ENCODE measurements at places on chromosomes 11 and 22.

- no peak for DNase-seq
Measured at GRCh38 chr11:76241243-76242000, 35.1 kb upstream of the WNT11 start.

- peak; percentile 77 for DNase-seq
Measured at GRCh38 chr11:48307760-48308386, 1.9 kb downstream of the OR4S1 start.

- DNase-seq = no peak
Measured at GRCh38 chr22:37273846-37274225, 8.5 kb upstream of the CYTH4 start.

DNA sequence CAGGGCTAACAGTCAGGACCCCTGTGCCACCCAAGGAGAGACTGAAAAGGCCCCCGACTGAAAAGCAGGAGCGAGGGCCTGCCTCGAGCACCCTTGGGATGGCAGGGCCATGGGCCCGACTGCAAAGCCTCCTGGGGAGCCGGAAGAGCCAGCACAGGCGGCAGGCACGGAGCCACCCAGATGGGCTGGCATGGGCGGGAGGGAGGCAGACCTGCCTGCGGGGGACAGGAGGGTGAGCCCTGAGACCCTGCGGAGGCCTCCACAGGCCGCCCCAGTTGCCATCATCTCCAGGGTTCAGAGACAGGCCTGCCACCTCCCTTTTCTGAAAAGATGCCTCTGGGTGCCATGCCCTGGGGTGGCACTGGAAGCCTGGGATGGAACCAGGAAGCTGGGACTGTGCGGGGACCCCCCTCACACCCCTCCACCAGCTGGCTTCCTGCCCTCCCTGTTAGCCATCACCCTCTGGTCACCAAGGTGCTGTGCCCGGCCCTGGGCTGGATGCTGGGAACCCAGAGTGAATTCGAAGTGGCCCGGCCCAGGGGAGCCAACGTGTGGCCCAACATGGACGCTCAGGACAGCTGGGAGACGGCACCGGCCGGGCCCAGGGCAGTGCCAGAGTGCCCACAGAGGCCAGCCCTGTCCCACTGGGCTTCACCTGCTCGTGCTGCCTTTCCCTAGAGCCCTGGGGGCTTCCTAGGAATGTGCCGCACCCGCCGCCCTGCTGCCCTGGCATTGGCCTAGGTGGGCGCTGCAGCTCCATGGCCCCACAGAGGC is 13.8 kb downstream of the TSPAN32 start:
- DNase-seq = no peak

GRCh38 chr22:40714499-40715337 is 35.4 kb downstream of the MCHR1 start:
- DNase-seq = no peak

DNA sequence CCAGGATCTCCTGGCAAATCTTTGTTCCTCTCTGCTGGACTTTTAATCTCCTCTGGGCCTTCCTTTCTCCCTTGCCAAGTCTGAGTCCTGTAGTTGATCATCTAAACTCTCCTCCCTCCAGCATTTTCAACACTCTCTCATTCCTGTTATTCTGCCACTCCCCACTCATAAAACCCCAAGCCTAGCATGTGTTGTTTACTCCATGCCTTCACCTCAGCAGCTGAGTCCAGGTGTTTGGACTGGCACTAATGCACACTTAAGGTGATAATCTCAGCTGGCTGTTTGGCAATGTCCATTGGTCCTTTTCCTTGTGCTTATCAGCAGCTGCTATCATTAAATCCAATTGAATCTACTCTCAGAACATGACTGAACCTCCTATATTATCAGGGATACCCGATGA is 876.8 kb upstream of the TENM4 start:
- no peak for DNase-seq

DNA sequence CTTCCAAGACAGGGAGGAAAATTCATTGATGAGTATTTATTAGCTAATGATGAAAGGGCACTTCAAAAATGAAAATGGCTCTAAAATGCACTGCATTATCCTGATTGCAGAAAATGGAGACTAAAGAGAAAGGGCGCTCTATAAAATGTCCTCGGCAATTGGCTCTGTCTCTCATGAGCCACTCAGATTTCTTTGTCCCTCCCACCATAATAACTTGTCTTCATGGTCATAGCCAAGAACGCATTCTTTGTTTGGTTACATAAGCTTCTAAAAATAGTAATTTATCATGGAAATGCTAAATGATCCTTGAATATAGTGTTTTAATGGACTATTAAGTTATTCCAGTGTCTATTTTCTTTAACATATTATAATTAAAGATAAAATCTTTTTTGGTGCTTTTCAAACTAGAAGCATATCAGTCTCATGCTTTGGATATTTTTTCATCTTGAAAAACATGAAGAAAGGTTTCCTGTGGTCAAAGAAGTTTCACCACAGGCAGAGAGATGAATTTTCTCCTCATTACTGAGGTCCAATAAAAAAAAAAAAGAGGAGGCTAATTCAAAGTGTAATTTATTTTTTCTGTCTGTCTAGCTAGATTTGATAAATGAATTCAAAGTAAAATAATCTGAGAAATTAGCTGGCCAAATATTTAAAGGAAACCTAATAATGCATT is 238.1 kb upstream of the BLID start:
- peak; percentile 12 for DNase-seq

GRCh38 chr11:821512-822371 is 3.0 kb downstream of the PNPLA2 start:
- peak; percentile 69 for DNase-seq

GRCh38 chr22:49943771-49944398 is 16.7 kb upstream of the PIM3 start:
- no peak for DNase-seq

- DNase-seq = no peak
Measured at GRCh38 chr11:36854875-36855274, 256.8 kb upstream of the RAG2 start.

GRCh38 chr22:19244600-19245352 is 46.7 kb downstream of the CLTCL1 start:
- DNase-seq = no peak

- no peak for DNase-seq
Measured at GRCh38 chr11:21545699-21546098, 647.2 kb upstream of the ANO5 start.

- DNase-seq = peak; percentile 46
Measured at GRCh38 chr11:120912504-120912903, 111.4 kb upstream of the TBCEL start.

- DNase-seq = peak; percentile 22
Measured at GRCh38 chr11:122656631-122657101, 1.1 kb downstream of the UBASH3B start.

- DNase-seq = no peak
Measured at GRCh38 chr11:125949271-125950177, 3.7 kb downstream of the VSIG10L2 start.

DNA sequence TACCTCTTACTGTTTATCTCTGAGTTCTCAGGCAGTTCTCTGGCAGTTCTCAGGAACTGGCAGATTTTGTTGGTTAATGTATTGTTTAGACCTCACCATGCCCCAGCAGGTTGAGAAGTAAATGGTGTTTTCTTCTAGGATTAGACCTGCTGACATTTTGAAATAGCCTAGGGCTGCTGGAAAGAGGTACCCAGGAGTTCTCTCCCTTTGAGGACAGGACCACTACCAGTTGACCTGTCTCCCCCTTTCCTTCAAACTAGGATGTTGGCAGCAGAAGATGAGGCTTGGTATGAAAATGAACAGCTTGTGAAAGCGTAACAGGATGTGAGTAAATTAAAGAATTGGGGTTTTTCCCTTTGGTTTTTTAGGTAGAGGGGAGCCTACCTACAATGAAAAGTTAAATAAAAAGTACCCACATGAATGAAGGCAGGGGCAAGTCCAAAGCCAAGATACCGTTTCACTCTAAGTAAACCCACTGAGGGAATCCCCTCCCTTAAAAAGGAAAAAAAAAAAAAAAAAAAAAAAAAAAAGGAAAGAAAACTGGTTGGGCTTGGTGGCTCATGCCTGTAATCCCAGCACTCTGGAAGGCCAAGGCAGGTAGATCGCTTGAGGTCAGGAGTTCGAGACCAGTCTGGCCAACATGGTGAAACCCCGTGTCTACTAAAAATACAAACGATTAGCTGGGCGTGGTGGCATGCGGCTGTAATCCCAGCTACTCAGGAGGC is 96.2 kb downstream of the PDHX start:
- DNase-seq = no peak

DNA sequence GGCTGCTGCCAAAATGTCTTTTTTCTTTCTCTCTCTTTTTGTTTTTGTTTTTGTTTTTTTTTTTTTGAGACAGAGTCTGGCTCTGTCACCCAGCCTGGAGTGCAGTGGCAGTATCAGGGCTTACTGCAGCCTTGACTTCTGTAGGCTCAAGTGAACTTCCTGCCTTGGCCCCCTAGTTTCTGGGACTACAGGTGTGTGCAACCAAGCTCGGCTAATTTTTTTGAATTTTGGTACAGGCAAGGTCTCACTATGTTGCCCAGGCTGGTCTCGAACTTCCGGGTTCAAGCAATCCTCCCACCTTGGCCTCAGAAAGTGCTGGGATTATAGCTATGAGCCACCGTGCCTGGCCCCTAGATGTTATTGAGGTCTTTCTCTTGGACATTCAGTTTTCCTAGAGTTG is 2.2 kb upstream of the DDX10 start:
- DNase-seq = no peak

- no peak for DNase-seq
Measured at GRCh38 chr22:47050401-47051051, 288.1 kb downstream of the TBC1D22A start.

DNA sequence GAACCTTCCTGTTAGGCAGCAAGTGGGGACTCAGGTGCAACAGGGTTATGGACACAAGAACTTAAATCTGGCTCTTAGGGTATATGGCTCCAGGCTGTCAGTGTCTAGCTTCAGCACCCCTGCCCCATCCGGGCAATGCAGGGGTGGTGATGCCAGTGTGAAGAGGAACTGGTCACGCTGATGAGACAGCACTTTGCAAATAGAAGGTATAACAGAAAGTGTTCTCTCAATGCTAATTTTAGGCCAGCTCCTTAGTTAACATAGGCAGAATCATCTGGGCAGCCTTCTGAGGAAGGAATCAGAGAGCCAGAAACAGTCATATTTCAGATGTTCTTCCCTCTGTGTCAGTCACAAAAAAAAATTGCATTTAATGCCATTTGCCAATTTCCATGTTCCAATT is 41.2 kb downstream of the SYT9 start:
- DNase-seq = no peak

DNA sequence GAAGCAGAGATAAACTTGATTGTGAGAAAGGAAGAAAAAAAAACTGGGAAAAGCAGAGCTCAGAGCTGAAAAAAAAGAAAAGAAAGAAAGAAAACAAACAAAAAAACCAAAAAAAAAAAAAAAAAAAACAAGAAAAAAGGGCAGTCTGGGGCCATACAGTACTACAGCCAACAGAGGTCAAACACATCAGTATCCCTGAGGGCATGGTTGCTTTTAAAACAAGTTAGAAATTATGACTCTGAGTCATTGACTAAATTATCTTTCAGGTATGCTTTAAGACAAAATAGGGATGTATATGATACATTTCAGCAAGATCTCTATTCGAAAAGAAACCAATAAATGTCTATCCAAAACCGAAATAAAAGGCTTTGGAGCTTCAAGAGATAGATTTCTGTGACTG is 37.1 kb upstream of the TLCD5 start:
- no peak for DNase-seq

DNA sequence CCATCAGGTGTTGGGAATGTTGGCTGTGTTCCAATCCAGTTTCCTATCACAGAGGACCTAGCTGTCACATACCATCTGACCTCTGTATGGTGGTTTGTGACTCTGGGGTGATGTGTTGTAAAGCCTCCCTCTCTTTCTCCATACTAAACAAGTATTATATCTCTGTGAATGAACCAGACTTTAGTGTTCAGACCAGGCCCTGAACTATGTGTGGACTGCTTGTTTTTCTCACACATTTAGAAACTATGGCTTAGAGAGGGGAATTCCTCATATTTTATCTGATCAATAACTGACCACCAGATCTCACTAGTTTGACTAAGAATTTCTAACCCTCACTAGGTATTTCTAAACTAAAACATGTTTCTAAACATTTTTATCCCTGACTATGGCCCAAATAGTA is 17.5 kb downstream of the NCR3LG1 start:
- DNase-seq = no peak

GRCh38 chr11:61880454-61880853 is 10.9 kb downstream of the FADS3 start:
- DNase-seq = no peak
